ENCODE measurements at places on chromosomes 5 and 9.

GRCh38 chr5:86175224-86175623 is 442.5 kb upstream of the COX7C start:
- no peak for DNase-seq

DNA sequence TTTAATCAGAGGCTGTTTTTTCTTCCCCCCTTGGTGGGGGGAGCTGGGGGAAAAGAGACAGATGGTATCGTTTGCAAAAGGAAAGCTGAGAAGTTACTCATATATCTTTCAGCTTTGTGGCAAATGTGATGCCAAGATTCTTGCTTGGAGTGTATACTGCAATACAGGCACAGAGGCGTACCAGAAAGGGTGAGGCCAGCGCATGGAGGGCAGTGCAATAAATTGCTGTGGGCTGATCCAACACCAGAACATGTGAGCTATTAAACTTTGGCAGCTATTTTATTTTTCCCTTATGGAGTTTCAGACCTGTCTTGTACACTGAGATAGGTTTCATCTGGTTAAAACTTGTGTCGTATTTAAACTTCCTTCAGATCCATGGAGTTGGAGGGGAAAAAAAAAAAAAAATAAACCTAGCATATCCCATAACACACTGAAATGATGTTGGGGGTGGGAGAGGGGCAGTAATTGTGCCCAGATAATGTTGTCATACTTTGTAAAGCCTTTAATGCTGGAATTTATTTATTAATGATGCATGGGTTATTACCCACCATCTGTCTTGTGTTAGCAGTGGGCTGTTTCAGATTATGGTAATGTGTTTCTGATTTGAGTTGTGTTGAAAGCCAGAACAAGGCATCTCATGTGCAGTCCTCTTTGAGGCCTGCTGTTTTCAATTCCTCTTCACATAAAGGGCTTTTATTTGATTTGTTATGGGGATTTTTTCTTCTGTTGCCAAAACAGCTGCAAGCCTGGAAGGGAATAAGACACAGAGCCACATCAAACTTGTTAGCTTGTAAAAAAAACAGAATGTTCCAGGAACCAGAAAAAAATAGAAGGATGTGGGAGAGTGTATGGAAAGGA is 891.3 kb downstream of the TLE1 start:
- DNase-seq, result no peak

DNA sequence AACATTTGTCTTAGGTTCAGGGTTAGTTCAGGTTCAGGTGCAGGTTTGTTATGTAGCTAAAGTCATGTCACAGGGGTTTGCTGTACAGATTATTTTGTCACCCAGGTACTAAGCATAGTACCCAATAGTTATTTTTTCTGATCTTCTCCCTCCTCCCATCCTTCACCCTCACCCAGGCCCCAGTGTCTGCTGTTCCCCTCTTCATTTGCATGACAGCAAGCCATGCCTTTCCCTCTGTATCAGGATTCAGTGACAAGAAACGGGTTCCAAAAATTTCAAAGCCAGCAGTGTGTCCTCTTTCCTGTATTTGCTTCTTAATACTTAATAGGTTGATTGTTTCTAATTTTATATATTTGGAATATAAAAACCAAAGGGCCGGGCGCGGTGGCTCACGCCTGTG is 330.8 kb upstream of the SGCD start:
- DNase-seq, result no peak

- no peak for DNase-seq
These were observed 178.9 kb downstream of the XRCC4 start for GRCh38 chr5:83256091-83256780.

GRCh38 chr5:23675456-23675855 is 168.0 kb downstream of the PRDM9 start:
- DNase-seq, result no peak

DNA sequence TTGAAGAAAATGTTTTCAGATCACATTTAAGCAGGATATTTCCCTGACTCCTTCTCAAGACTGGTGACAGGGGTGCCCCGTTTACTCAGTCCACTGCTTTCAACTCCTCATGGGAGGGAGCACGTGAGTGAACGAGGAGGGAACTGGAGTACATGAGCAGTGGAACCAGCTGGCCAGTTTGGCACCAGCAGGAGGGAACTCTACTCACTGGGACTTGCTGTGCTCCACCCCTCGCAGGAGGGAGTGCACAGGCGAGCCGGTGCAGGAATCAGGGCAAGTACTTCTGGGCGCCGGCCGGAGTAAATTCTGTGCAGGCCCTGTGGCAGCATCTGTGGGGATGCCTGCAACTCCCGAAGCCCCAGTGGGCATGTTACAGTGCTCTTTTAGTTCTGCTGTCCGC is 1941.1 kb upstream of the C9orf72 start:
- no peak for DNase-seq

- DNase-seq, result no peak
These were observed 225.9 kb downstream of the VPS13A start for GRCh38 chr9:77403239-77403638.

DNA sequence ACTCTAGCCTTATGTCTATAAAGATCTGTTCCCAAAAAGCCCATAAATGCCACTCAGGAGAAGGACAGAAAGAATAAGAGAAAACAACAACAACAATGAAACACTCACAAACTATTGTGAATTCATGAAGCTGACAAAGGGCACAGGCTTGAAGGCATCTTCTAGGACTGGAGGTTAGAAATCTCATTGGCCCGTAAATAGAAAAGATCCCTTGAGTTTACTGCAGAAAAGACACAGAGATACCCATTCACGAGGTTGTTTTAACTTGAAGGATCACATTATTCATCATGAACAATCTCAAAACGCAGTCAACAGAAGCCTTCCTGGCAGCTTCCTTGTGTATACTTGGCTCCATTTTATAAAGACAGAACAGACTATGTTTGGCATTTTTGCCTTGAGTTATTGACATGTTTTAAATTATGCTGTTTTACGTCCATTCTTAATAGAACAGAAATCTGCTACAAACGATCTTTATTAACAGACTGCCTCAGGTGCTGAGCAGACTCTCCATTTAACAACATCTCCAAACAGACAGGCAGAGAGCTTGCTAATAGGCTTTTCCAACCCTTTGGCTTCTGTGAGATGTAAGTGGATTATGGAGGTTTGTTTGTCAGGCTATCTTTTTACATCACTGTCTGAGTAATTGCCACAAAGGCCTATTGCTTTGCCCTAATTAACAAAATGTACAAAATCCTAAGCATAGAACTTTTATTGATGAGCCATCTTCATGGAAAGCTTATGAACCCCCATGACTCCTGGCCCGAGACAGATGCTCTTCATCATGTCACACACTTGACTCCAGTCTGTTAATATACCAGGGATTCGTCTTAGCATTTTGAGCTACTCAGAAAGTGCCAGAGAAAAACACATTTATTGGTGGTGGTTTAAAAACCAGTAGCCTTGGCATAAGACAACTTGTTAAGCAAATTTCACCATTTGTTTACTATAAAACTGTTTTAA is 735.3 kb upstream of the ZNF608 start:
- DNase-seq, result no peak

GRCh38 chr9:133188843-133189180 is 20.2 kb downstream of the OBP2B start:
- DNase-seq, result no peak

GRCh38 chr9:26163931-26164330 is 485.7 kb upstream of the TUSC1 start:
- no peak for DNase-seq

- no peak for DNase-seq
These were observed 156.8 kb downstream of the GAPVD1 start for GRCh38 chr9:125418404-125418803.

DNA sequence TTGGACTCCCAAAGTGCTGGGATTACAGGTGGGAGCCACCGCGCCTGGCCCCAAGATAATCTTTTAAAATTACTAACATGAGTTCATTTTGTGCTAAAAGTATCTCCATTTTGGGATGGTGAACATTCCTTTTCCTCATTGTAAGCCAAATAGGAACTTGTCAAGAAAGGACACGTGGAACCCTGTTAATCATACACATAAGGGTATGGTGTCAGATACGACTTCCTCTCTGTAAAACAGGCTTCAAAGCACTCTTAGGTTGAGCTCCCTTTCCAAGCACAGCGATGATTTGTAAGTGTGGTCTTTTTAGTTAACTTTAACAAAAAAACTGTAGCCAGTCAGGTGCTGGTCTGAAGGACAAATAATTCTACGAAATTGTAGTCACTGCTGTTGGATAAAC is 132.7 kb downstream of the UNC13B start:
- no peak for DNase-seq

GRCh38 chr5:177290816-177291596 is 12.5 kb downstream of the RAB24 start:
- no peak for DNase-seq

DNA sequence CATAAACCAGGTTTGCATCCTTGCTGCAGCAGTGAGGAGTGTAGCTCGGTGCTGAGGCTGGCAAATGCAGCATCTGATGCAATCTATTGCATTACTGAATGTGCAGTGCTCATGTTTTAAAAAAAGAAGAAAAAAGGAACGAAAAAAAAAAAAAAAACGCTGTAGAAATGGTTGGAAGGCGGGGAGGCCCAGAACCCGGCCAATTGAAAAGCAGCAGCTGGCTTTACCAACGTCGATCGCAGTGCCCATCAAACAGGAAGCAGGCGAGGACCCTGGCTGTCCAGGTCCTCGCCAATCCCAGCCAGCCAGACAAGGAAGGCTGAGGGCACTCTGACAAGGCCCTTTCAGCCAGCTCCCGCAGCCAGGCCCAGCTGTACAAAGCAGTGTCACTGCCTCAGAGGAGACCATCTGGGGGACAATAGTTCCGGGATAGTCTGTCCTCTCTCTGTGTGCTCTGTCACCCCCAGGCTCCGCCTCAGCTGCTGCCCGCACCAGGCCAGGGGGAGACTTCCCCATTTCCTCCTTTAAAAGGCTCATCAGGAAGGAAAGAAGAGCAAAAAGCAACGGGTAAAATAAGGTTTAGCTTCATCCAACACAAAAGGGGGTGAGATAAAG is 21.8 kb upstream of the CPEB4 start:
- DNase-seq, result no peak

GRCh38 chr9:76425677-76426453 is 31.6 kb upstream of the RFK start:
- DNase-seq, result no peak

DNA sequence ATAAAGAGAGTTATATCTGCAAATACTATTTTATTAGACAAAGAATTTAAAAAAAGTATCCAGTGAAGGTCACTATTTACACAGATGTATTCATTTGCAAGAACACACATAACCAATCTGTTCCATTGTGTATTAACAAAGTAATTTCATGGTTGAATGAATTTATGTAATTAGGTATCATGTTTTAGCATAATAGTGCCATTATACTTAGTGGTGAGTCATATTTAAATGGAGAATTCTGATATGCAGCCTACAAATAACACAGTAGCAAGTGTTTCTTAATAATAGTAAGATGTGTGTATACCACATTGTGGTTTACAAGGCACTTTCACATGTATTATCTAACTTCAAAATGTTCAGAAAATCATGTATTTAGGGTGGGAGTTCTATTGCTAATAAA is 1028.5 kb upstream of the ACO1 start:
- DNase-seq, result no peak

Data from activated T-cell treated with anti-CD3 and anti-CD28 coated beads for 24 hours (primary cell).